ENCODE measurements at places on chromosomes 3 and 15.

DNA sequence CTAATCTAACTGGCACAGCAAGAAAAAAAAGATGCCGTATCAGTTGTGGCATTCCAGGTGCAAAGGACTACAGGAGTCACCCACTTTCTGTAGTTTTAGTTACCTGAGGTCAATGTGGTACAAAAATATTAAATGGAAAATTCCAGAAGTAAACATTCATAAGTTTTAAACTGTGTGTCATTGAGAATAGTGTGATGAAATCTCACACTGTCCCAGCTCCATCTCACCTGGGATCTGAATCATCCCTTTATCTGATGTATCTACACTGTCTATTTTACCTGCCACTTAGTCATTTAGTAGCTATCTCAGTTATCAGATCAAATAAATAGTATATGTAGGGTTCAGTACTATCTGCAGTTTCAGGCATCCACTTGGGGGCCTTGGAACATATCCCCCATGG, 26.7 kb downstream of the GBE1 start:
- DNase-seq, result no peak

- no peak for DNase-seq
Observed at GRCh38 chr15:57118013-57118799, 199.8 kb downstream of the TCF12 start.

- no peak for DNase-seq
Observed at GRCh38 chr3:47482366-47482765, 6.6 kb upstream of the SCAP start.

DNA sequence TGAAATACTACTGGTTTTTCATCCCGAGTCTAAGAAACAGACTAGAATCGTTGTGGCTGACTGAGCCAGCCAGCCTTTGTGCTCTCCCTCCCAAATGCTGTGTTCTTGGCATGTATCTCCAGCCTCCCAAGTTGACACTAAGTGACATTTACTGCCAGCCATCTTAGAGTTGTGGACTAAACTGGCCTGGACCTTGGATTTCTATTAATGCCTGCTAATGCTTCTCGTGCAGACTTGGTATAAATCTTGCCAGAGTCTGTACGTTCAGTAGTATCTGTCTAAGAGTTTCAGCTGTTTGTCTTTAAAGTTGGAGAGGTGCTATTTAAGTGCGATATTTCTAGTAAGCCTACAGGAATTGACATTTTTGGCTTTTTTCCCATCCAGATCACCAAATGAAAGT, 166.6 kb upstream of the BHLHE40 start:
- DNase-seq, result no peak

GRCh38 chr3:138463724-138464490, 29.5 kb downstream of the ESYT3 start:
- DNase-seq, result no peak

DNA sequence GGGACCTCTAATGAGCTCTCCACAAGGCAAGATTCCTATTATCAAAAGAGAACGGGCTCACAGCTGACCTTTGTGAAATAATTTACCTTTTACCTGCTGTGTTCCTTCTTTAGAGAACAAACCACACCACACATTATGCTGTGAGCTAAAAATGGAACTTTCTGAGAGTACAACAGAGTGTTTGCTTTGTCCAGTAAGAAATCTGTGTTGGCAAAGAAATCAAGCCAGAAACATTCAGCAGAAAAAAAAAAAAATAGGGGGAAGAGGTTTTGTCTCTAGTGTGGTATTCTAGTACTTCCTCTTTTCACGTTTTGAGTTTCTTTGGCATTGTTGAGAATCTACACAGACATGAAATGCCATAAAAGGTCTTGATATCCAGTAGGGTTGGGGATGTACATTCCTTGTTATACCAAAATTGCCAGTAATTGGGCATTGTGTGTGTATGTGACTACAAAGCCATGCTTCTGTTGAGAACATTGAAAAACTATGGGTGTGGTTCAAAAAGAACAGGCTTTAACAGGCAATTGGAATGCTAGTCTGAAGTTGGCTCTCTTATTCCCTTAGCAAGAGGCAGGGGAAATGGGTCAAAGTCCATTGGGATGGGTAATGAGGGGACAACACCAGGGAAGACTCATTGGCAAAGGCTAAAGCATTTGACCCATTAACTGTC, 273.5 kb downstream of the NEK10 start:
- DNase-seq, result no peak

DNA sequence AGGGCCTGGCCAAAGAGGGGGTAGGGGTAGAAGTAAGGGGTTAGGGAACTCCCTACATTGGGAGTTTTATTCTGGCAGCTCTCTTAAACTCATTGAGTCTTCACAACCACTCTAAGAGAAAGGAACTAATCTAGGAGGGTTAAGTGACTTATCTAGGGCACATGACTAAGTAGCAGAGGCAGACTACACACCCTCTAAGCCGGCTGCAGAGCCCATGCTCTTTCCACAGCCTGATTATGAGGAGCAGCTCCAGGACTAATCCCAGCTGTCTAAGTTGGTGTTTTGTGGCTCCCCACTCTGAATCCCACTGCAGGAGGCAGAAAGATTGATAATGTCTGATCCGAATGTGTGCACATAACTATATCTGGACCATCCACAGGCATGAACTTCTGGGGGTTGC, 374.6 kb downstream of the EPHB1 start:
- DNase-seq, result no peak

All from NCI-H1048 (cell line).